ENCODE measurements at places on chromosomes 6 and 20.

- no peak for DNase-seq
Measured at GRCh38 chr6:21856844-21857243, 263.3 kb downstream of the SOX4 start.

DNA sequence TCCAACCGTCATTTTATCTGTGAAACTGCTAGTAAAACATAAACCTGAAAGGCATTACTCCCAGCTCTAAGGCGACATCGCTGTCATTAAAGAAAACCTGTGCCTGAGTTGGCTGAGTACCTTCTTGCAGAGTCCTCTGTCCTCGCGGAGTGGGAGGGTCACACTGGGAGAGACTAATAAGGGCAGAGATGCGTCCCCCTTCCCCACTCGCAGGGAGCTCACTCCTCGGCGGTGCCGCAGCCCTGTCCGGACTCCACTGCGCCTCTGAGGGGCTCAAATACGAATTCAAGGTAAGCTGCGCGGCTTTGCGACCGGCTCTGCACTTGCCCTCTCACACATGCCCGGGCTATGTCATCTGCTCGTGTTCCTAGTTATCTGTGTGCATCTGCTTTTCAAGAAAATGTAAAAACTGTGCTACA, at the start of gene COL19A1:
Gene COL19A1 (plus strand): TSS at position 206 of the 419 bp plus-strand sequence. CDS start 13,012 bp downstream, outside the sequence.
- peak; percentile 61 for DNase-seq

DNA sequence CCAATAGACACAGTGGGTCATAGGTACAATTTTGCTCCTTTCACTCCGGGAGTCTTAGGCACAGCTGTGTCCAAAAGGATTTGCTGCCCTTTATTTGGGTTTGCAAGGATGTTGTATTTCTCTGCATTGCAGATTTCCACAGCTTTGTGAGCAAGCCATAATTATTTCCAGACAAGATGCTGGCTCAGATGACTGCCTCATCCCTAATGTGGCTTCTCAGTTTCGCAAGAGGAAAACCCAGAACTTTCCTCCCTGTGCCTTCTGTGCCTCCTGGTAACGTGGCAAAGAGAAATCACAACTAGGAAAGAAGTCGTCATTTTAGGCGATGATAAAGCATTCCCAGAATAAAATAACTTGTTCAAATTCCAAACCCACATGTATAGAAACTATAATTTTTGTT, 33.7 kb downstream of the FAM50B start:
- no peak for DNase-seq

DNA sequence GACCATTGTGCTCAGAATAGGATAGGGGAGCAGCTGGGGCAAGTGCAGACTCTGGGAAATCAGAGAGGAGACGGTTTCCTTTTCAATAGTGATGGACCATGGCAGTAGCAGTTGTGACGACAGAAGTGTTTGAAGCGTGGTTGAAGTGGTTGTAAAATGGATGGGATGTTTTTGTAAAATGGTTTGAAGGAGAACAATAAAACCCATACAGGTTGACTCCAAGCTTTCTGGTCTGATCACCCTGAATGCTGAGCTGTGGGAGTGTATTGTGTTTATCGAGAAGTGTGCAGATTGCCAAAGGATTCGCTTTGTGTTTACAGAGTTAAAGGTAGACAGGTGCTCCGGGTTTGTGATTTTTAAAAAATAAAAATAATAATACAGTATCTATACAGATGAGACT, 255.2 kb upstream of the SULF2 start:
- DNase-seq, result no peak

DNA sequence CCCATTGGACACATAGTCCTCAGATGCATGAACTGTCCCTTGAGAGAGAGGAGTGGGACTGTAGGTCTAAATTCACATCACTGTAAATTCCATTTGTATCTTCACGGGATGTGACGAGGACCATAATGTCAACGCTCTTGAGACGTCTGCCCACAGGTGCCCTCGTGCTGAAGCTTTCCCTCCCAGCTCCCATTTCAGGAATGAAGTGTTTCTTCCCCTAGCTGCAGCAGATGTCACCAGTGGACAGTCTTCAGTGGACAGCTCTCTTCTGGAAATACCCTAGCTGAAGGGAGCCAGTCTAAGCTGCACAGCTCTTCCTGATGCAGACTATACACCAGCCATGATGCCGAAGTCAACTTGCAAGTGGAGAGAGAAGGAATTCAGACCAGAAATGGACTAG, 217.4 kb upstream of the ECI2 start:
- no peak for DNase-seq

GRCh38 chr20:63735859-63736718, at the start of gene LIME1:
LIME1 (plus strand) TSS chr20:63736664; CDS start chr20:63737550, 886 bp downstream.
- no peak for DNase-seq

GRCh38 chr6:13295576-13295975, 32.8 kb downstream of the TBC1D7 start:
- no peak for DNase-seq

DNA sequence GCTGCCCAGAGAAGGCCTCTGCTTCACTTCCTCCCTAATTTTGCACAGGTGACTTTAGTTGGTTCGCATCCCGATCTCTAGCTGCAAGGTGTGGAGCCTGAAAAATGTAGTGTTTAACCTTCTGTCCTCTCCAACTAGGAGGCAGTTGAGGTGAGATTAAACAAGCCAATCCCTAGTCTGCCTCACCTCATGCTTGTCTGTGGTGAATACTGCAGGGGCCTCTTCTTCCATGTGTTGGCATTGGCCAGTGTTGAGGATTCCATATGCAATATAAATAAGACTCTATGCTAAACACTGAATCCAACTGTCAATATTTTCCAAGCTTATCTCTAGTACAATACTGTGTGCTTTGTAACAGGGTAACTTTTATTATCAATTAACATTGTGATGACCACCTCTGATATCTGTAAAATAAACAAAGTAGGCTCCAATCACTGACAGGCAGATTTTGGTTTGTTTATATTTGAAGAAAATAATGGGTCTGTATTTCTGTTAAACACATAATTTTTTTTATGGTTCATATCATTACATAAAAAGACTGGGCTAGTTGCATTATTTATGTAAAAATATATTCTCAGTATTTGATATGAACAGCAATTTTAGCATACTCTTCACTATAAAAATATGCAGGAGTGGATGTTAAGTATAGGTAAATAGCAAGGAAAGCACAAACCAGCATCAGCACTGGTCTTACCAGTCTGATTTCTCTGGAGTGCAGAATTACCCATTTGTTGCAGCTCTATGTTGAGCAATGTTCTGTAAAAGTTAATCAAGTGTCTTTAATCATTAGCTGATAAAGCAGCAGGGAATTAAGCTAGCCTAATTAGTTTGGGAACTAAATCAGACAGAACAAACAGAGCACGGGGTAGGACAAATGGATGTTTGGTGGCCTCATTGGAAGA, 74.0 kb downstream of the ANKRD6 start:
- peak; percentile 41 for DNase-seq

DNA sequence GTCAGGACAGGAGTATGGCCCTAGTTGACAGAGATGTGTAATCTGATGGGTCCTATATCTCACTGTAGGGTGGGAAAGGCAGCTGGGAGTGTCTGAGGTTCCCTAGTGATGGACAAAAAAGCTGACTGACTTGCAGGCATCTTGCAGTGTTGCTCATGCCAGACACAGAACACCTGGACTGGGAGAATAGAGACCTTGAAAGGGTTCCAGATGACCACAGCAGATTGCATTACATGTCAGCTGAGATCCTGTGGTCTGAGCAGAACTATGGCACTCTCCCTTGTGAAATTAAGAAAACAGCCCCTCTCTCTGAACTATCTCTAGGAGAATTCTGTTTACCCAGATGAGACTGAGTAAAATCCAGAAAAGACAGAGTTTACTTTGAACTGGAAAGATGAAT, 212.6 kb upstream of the MAN1A1 start:
- DNase-seq, result no peak

Data from NCI-H69 (cell line).